Activated T-helper 1 cell treated with Interleukin-2 at 50 U/mL for 16 hours (primary cell): ENCODE measurements at places on chromosomes 4 and X.

- no peak for DNase-seq
Measured at GRCh38 chr4:86531440-86531839, 62.7 kb upstream of the PTPN13 start.

- DNase-seq, result no peak
Measured at GRCh38 chrX:16014171-16014570, 109.2 kb upstream of the GRPR start.

DNA sequence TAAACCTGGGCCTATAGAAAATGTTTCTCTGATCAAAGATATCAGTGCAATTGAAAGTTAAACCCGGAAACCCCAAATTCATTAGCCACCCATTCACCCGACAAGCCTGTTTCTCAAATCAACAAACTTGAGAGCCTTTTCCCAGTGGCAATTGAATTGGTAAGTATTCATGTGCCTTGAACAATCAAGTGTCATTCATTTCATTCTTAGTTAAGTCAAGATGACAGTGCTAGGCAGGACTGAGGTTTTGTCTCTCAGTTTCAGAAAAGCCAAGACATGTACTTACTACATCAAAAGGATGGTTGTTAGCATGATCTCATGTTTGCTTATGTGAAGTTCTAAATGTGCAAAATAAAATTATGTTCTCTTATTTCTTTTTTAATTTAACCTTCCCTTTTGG, 32.3 kb downstream of the CC2D2A start:
- DNase-seq, result no peak

- no peak for DNase-seq
Measured at GRCh38 chr4:126954537-126955291, 678.0 kb upstream of the INTU start.

DNA sequence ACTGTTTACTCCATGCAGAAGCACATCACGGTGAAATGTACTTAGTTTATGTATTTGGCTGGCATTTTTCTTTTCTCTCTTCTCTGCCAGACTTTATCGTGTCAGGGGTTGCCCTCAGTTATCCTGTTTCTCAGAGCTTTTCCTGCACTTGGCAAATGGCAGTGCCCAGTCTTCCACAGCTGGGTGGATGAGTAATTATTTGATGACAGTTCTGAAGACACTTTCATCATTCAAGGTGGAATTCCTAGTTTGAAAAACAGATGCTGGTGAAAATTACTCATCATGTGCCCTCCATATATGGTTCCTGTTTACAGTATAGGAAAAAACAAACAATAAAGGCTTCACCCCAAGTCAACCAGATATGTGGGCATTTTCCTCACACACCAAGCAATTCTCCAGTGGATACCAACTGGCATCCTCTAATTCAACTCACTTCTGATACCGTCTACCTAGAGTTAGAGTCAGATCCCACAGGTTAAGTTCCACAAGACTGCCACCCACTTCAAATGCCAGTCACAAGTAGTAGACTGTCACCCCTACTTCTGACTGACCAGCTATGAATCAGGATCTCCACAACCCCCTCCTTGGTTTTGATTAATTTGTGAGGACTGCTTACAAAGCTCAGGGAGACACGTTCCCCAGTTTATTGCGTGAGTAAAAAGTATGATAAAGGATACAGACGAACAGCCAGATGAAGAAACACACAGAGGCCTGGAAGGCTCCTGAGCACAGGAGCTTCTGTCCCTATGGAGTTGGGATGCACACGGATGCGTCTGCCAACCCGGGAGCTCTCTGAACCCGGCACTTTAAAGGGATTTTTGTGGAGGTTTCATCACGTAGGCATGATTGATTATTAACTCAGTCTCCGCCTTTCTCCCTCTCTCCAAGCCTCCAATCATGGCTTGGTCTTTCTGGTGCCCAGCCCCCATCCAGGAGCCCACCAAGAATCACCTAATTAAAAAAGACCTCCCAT, 72.9 kb downstream of the CLDN34 start:
- DNase-seq, result no peak

GRCh38 chrX:107119283-107119682, 661 bp upstream of the RBM41 start:
- no peak for DNase-seq

- DNase-seq, result no peak
Measured at GRCh38 chr4:92182006-92182735, 121.6 kb upstream of the GRID2 start.

DNA sequence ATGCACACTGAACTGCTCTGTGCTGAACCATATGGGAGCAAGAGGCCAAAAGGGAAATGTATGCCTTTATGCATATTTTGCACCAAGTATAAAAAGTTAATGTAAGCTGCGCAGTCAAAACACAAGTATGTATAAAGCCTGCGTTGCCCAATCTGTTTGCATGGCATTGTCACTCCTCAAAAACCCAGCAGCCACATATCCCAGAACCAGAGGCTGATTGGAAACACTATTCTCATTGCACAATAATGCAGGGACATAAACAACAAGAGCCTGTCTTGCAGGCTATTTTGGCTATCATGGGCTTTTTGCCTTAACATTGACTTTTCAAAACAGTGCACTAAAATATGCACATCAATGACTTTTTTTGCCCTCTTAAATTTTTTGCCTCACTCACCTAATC, 5.1 kb upstream of the ASB9 start:
- no peak for DNase-seq

GRCh38 chrX:130339408-130340222, at the start of gene SLC25A14:
Gene SLC25A14, plus strand, starts transcription at chrX:130339919. Its CDS starts 360 bp downstream, at chrX:130340279.
- peak; percentile 53 for DNase-seq

DNA sequence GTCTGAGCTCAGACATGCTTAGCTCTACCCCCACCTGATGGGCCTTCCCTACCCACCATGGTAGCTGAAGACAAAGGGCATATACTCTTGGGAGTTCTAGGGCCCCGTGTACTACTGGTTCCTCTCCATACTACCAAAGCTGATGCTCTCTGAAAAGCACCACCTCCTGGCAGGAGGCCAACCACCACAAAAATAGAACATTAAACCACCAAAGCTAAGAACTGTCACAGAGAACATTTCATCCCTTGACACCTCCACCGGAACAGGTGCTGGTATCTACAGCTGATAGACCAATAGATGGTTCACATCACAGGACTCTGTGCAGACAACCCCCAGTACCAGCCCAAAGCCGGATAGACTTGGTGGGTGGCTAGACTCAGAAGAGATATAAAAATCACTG, 13.4 kb downstream of the EDA2R start:
- no peak for DNase-seq

- DNase-seq, result no peak
Measured at GRCh38 chr4:77600521-77601451, 4.8 kb upstream of the CXCL13 start.

GRCh38 chr4:112170451-112170993, 25.3 kb downstream of the FAM241A start:
- no peak for DNase-seq

DNA sequence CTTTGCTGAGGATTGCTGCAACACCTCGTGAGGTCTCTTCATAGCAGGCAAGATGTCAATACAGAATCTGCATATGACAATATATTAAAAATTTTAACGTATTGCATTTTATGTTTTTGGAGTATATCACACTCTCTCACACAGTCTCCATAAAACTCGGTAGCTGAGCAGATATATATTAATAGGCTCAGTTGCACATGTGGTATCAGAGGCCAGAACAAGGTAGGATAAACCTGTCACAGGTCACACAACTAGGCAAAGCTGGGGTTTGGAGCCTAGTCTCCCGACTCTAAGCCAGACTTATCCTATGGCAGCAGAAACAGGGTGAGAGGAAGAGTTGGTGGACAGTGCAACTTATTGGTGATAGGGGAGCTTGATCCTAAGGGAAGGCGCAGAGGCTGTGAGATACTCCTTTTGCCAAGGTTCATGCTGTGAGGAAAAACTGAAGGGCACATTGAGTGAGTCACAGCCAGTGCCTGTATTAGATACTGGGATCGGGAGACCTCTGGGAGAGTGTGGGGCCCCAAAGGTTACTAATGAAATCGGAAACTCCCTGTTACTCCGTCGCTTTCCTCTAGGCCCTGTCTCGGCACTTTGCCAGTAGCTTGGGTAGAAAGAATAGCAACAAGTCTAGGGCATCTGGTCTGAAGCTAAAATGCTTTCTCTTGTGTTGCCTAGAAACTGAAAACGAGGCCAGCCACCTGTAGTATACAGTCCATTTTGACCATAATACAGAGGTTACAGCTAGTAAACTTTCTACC, 195.7 kb downstream of the ARHGAP10 start:
- no peak for DNase-seq

GRCh38 chr4:127586922-127587571, 45.7 kb upstream of the INTU start:
- DNase-seq, result no peak

DNA sequence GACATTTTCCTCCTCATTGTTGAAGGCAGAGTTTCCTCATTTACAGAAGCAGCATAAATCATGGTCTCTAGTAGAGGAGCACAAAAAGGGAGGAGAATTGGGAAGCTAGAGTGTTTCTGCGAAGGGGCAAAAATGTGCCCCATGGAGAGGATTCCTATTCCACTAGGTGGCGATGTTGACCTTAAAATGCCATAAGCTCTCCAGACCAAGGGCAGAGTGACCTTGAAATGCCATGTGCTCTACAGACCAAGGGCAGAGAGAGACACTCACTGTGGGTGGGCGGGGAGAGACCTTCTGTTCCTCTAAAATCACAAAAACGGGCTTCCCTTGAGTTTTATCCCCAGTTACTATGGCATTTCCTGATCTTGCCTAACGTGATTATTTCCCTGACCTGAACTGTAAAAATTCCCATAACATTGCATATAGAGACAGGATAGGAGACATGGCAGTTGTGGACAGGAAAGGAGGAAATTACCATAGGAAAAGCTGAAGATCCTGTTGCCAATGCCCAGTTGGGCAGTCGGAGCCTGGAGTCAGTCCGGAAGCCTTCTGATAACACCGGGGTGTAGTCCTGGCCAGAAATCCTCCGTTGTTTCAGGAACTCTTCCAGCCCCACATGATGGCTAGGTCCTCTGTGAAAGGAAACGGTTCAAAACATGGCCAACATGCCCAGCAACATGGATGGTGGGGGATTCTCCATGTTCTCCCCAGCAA, 567.7 kb downstream of the MAGEB5 start:
- no peak for DNase-seq

GRCh38 chr4:140096483-140096861, 57.5 kb downstream of the MAML3 start:
- DNase-seq, result no peak

- DNase-seq, result no peak
Measured at GRCh38 chr4:71630803-71631202, 153.1 kb downstream of the GC start.

GRCh38 chr4:157895205-157895604, 277.6 kb downstream of the GASK1B start:
- no peak for DNase-seq

DNA sequence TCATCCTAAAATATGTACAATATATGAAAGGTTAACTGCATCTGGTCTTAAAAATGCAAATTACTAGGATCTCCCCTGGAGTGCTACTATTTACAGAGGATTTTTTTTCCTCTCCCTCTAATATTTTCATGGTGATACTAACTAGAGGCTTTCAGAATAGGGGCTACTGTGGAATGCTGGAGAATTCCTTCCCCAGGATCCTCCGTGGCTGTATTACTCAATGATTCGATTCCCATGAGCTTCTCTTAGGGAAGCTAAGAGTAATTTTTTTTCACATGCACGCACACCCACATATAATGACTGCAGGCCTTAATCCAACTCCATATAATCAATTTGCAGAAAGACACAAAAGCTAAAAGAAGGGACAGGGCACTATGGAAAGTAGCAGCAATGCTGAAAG, 184.7 kb downstream of the ARHGAP6 start:
- no peak for DNase-seq

- DNase-seq, result no peak
Measured at GRCh38 chr4:52202251-52202779, 151.2 kb downstream of the SPATA18 start.

DNA sequence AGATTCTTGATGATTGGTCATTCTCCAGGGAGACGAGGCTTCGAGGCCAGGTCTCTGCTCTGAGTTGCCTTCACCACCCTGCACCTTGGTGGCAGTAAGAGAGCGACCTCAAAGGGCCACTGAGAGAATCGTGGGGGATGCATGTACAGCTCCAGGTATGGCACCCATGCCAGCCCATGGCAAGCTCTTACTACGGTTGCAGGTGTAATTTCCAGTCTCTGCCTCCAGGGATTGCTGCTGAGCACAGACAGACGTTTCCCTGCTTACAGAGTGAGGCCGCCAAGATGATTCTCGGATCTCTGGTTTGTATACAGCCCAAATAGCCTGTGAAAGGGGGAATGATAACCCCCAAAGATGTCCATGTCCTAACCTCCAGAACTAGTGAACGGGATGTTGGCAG, 16.3 kb upstream of the DRD5 start:
- DNase-seq, result no peak

GRCh38 chr4:159070742-159071141, 32.1 kb upstream of the RAPGEF2 start:
- DNase-seq, result no peak

- DNase-seq, result no peak
Measured at GRCh38 chr4:91471280-91471679, 832.5 kb upstream of the GRID2 start.

GRCh38 chrX:10085223-10085622, 71.6 kb upstream of the CLCN4 start:
- DNase-seq, result no peak

GRCh38 chr4:74055096-74055495, 16.6 kb upstream of the CXCL3 start:
- no peak for DNase-seq

DNA sequence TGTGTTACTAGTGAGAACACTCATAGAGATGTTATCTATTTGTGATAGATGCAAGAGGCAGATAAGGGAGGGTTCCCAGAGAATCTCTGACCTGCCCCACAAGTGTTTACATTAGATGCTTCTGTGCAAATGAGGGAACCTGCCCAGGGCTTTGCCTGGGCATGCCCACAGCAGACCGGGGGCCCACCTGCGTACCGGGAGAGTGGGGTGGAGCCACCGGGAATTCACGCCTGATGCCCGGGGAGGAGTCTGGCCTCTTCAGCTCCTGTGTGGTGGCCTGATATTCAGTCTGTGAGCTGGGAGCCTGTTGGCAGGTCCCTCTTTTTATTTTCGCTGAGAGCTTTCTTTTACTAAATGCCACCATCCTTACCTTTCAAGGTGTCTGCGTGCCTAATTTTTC, 155.7 kb downstream of the SNCA start:
- no peak for DNase-seq

DNA sequence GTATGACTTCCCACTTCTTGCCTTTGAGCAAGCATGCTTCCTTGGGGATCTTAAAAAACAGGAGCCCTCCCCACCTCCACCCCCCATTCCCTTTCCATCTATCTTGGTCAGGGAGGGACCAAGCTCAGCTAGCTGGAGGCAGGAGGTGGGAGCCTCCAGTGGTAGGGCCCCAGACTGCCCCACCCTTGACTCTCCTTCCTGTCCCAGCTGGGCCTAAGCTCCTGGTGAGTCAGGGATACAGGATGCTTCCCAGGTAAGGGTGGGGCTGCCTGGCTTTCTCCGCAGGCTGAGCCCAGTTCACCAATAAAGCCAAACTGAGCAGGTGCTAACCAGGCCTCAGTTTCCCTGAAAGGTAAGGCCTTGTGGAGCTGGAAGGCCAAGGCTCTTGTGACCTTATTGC, 15.2 kb downstream of the EFNB1 start:
- DNase-seq, result no peak

- DNase-seq, result no peak
Measured at GRCh38 chrX:153667281-153667955, 6.2 kb downstream of the PNCK start.

- DNase-seq, result no peak
Measured at GRCh38 chrX:140354431-140355120, 150.3 kb downstream of the SOX3 start.
